ENCODE measurements at places on chromosomes 13 and 19.

- DNase-seq = no peak
Measured at GRCh38 chr13:30108913-30109237, 198.5 kb downstream of the KATNAL1 start.

GRCh38 chr19:56141417-56141993 is 418 bp downstream of the ZNF444 start:
- DNase-seq = no peak

GRCh38 chr13:22461854-22462490 is 718.8 kb upstream of the SGCG start:
- no peak for DNase-seq

DNA sequence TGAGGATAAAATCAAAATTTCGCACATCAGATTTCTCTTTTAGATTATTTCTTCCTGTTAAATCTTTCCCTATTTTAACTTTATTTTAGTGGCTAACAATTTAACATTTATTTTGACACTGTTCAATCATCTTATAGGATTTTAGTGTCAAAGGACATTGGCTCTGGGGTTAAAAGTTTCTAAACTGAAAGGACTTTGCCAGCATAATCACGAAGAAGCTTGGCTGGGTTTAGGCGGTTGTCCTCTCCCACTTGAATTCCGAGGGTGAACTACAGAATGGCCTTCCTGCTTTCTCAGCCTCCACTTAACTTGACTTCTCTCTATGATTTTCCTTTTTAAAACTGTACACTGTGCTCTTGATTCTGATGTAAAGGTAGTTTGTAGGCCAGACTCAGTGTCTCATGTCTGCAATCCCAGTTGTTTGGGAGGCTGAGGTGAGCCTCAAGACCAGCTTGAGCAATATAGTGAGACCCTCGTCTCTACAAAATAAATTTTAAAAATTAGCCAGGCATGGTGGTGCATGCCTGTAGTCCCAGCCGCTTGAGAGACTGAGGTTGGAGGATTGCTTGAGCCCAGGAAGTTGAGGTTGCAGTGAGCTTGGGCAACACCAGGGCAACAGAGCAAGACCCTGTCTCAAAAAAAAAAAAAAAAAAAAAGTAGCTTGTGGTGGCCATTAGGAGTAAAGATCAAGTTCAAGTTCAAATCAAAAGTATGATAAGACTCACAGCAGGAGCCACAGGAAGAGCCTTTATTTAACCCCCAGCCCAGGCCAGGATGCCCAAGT is 54.8 kb upstream of the KATNAL1 start:
- DNase-seq = no peak

GRCh38 chr19:20164456-20164855 is 2.6 kb upstream of the ZNF486 start:
- no peak for DNase-seq

GRCh38 chr19:55700813-55701212 is 25.8 kb downstream of the EPN1 start:
- DNase-seq = no peak

- DNase-seq = no peak
Measured at GRCh38 chr19:18507727-18508440, 14.0 kb downstream of the ELL start.

- no peak for DNase-seq
Measured at GRCh38 chr19:8335343-8336071, 7.6 kb downstream of the KANK3 start.

GRCh38 chr19:4052114-4052992 is 14.3 kb downstream of the ZBTB7A start:
- DNase-seq = no peak

DNA sequence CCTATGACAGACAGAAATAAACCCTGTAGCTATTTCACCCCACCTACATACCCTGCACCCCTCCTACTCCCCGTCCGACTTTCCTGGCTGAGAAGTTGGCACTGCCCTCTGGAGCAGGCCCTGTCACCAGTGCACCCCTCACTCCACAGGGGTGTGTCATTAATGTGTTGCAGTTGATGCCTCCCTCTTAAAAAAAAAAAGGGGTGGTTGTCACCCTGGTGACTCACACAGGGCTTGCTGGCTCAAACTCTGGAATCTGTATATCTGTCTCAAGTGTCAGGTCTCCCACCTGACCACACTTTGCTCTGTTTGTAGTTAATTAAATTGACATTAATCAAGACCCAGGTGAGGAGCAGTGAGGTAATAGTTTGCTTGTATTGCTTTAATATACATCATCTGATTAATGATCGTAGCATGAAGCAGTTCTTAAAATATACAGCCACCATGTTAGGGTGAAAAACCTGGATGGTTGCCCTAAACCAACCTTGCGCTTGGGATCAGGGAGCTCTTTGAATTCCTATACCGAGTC is 2.0 kb upstream of the GATAD2A start:
- peak; percentile 49 for DNase-seq

DNA sequence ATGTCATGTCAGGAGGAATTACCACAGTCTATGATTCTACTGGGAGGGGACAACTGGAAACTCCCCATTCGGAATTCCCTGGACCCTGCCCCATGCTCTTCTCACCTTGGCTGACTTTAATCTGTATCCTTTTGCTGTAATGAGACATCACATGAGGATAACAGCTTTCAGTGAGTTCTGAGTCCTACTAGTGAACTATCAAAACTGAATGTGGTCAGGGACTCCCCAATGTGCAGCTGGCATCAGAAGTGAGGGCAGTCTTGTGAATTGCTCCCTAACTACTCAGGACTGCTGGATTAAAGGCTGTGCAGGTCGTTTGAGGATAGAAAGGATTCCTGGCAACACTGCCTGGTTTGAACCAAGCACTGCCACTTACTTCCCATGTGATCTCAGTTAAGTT is 15.2 kb downstream of the SIGLEC7 start:
- DNase-seq = no peak
